ENCODE measurements at places on chromosomes 2 and 18. TPM values are rescaled to one million over a fixed set of nuclear protein-coding genes. Genes with fewer than 3 reads are reported as not detected.

DNA sequence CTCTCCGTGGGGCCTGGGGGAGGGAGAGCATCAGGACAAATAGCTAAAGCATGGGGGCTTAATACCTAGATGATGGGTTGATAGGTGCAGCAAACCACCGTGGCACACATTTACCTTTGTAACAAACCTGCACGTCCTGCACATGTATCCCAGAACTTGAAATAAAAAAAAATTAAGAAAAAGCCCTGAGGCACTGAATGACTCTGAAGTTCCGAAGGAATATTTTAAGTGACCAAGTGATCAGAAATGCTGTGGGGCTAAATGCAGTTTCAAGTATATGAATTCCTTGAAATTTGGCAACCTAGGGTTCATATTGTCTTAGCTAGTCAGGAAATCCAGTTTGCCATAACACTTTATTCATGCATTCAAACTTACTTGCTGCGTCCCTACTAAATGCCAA lies 127.5 kb downstream of the MC4R start:
- H3K27ac ChIP-seq = no peak overlapping the region
- no peak overlapping the region for H3K4me3 ChIP-seq
- no peaks in the 10 kb centered on the region for H3K4me1 ChIP-seq
- no peak for DNase-seq
- H3K27me3 ChIP-seq = no peaks in the 10 kb centered on the region

DNA sequence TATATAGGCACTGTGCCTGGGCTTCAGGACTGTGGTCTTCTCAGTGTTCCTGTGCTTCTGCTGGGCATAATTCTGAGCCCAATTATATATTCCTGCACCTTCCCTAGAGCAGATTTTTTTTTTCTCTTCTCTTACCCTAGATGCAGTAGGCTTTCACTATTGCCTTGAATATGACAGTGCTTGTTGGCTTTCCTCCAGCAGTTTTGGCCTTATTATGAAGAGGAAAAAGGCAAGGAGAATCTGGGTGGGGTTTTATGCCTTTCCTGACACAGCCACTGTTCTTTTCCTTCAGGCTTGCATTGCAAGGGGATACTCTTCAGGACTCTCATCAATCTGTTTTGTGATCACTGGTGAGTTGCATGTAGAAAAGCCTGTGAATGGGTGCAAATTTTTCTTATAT lies 221.9 kb upstream of the CELF4 start:
- H3K36me3 ChIP-seq = no peaks in the 10 kb centered on the region
- H3K4me3 ChIP-seq = no peak overlapping the region
- no peak for DNase-seq
- no peaks in the 10 kb centered on the region for H3K27me3 ChIP-seq
- no peaks in the 10 kb centered on the region for H3K4me1 ChIP-seq
- H3K27ac ChIP-seq = no peak overlapping the region

DNA sequence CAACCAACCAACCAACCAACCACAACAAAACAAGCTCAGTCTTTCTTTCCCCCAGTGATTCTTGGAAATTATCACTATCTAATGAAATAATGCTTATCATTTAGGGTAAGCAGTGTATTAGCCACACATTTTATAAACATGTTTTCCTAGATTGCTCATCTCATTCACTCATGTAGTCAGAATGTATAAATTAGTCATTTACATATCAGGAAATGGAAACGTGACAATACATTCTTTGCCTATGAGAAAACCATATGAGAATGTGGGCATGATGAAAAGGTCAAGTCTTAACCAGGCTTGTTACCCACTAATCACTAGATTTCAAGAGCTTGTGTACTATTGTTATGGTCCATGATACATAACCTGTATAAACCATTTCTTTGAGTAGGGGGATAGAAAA lies 1583.4 kb upstream of the PIK3C3 start:
- H3K36me3 ChIP-seq = no peaks in the 10 kb centered on the region
- no peak for DNase-seq
- no peaks in the 10 kb centered on the region for H3K27me3 ChIP-seq

DNA sequence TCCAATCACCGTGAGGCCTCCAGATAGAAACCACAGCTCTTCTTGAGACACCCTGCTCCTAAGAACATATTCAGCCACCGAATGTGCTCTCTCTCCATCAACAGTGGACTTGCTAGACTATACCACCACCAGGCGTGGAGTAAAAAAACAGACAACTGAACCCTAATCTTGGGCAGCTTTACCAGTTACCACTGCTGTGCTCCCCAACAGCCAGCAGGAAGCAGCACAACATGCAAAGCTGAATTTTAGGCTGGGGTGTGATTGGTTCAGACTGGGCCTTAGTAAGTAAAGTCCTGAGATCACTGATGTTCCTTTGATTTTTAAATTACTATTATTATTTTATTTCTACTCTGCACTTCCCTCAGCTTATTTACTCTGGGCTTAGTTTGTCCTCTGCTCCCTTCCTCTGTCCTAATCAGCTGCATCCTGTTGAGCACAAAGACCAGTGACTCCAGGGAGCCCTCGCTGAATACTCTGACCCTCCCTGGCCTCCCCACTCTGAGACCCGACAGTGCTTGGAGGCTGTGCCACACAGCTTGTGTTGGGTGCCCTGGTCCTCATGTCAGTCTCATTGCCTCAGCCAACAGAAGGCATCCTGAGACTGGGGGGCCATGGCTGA lies 21.9 kb downstream of the MRPL35 start:
- DNase-seq = no peak
- H3K4me1 ChIP-seq = peaks cover 10% of the 10 kb centered on the region
- H3K27me3 ChIP-seq = no peaks in the 10 kb centered on the region
- no peaks in the 10 kb centered on the region for H3K36me3 ChIP-seq
- H3K27ac ChIP-seq = no peak overlapping the region

DNA sequence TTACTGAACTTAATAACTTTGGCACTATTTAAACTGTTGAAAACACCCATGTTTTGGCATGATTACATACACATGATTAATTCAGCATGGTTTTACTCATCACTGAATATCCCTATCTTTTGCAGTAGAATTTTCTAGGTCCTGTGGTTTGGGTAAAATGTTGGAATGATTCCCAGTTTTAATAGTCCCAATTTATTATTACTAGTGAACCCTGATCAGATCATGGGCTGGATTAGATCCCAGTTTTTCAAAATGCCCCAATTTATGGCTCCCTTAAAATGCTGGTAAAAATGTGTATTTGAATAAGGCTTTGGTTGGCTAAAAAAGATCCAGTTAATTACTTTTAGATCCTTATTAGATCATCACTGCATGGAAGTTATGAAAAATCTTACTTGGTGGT lies 273.6 kb upstream of the NRP2 start:
- peaks cover 12% of the 10 kb centered on the region for H3K4me1 ChIP-seq
- DNase-seq = no peak
- no peak overlapping the region for H3K27ac ChIP-seq
- H3K36me3 ChIP-seq = no peaks in the 10 kb centered on the region
- H3K4me3 ChIP-seq = no peak overlapping the region
- no peaks in the 10 kb centered on the region for H3K27me3 ChIP-seq

GRCh38 chr18:3932276-3932675 lies 482.3 kb downstream of the TGIF1 start:
- H3K36me3 ChIP-seq = no peaks in the 10 kb centered on the region
- no peak overlapping the region for H3K4me3 ChIP-seq
- H3K27ac ChIP-seq = no peak overlapping the region
- no peaks in the 10 kb centered on the region for H3K4me1 ChIP-seq

DNA sequence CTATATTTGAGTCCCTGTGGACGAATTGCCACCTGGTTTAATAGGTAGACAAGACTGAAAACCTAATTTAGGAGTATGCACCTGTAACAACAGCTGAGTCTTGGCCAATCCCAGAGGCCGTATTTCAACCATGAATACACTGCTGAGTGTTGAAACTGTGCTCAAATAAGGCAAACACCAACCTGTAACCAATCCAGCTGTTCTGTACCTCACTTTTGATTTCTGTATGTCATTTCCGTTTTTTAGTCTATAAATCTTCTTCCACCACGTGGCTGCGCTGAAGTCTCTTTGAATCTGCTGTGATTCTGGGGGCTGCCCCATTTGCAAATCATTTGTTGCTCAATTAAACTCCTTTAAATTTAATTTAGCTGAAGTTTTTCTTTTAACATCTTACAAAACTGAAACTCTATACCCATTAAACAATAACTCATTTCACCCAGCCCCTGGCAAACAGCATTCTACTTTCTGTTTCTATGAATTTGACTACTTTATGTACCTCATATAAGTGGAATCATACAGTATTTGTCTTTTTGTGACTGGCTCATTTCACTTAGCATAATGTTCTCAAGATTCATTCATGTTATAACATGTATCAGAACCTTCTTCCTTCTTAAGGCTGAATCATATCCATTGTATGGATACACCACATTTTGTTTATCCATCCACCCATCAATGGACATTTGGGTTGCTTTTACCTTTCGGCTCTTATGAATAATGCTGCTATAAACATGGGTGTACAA lies 7.5 kb upstream of the YPEL5 start:
- no peak overlapping the region for H3K27ac ChIP-seq
- H3K4me3 ChIP-seq = no peak overlapping the region
- DNase-seq = no peak
- H3K4me1 ChIP-seq = no peaks in the 10 kb centered on the region
- peaks cover 22% of the 10 kb centered on the region for H3K27me3 ChIP-seq

The G6PC2 gene
- not detected for total RNA-seq

The CXCR1 gene
- total RNA-seq = not detected

The DAPL1 gene
- total RNA-seq = not detected

The PLCD4 gene
- not detected for total RNA-seq

The UGT1A3 gene
- total RNA-seq = not detected

Data from SJSA1 (cell line).